ENCODE measurements at places on chromosomes 11 and 22.

DNA sequence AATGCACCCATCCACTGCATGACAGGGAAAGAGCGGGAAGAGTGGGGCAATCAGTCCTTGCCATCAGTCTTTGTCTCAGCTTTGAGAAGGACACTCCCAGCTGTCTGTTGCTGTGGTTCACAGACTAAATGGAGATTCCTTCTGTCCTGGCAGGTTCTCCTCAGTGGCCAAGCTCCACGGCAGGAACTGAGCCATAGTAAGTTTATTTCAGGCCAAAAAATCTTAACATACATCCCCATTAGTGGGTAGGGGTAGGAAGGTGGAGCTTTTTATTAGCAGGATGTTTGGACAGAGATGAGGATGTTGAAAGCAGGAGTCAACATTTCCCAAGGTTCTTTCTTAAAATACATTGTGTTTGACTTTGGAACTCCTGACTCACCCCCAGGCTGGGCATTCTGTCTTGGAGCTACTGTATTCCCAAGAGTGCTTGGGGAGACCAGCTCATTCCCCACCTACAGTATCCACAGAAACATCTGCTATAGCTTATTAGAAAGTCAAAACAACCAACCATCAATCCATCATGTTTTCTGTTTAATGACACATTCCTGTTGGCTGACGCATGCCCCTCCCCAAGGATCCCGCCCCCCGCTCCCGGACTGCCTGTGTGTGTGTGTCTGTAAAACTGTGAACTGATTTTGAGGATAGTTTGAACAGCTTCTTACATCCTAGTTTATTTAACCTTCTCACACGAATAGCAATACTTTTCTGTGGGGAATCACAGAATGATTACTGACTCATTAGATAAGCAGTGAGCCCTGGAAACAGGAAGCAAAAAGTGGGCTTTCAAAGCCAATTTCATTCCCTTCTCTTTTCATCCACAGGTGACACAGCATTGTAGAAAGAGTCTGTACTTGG lies 109.5 kb downstream of the CCDC81 start:
- DNase-seq = peak; percentile 99

DNA sequence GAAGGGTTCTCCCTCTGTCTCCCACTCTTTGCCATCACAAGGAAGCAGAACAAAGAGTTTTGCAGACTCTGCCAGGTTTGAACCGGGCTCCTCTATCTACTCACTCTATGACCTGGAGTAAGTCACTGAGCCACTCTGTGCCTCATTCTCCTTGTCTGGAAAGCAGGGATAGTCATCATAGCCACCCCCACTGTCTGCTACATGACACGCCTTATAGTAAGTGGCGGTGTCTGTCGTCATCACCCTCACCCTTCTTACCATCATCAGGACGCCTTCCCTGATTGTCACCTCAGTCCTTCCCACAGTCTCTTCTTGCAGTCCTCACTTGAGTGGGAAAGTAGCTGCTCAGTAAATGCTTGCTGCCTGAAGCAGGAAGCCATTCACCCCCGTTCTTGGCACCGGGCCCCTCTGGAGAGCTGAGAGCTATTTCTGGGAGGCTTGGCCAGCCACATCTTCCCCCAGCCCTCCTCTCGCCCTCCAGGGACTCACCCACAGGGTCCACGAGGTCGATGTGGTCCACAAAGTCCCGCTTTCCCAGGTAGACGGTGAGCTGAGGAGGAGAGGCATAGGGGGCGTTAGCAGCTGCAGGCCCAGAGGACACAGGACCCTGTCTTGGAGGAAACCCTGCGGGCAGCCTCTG lies 46.4 kb downstream of the TPBGL start:
- DNase-seq = no peak

GRCh38 chr22:22944268-22944985 lies 56.8 kb downstream of the IGLL5 start:
- DNase-seq = no peak

DNA sequence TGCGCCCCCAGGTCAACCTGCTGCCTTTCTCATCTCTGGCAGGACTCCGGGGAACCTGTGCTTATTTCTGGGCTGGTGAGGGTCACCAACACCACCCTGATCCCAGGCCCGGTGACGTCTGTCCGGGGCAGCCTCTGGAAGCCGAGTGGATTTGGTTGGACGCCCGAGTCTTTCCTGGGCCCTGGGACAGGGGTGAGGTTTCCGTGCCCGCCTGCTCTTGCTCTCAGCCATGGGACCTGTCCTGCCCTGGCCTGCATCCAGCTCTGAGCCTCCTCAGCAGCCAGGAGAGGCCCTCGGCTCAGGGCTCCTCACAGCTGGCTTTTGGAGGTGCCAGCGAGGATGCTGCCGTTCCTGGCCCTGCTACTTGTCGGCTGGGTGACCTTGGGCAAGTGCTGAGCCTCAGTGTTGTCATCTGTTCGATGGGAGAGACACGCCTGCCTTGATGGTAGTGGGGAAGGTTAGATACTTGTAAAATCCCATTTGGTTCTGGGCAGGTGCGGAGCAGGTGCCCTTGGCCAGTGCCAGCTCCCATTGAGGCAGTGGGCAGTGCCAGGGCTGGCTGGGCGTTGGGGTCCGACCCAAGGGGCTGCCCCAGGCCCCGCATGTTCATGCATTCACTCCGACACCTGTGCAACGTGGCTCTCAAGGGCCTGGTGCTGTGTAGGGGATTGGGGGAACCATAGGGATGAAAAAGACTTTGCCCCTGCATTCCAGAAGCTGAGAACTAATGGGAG lies 58.9 kb upstream of the THY1 start:
- no peak for DNase-seq

- DNase-seq = peak; percentile 42
Measured at GRCh38 chr11:68212421-68213134, 518 bp downstream of the KMT5B start.

DNA sequence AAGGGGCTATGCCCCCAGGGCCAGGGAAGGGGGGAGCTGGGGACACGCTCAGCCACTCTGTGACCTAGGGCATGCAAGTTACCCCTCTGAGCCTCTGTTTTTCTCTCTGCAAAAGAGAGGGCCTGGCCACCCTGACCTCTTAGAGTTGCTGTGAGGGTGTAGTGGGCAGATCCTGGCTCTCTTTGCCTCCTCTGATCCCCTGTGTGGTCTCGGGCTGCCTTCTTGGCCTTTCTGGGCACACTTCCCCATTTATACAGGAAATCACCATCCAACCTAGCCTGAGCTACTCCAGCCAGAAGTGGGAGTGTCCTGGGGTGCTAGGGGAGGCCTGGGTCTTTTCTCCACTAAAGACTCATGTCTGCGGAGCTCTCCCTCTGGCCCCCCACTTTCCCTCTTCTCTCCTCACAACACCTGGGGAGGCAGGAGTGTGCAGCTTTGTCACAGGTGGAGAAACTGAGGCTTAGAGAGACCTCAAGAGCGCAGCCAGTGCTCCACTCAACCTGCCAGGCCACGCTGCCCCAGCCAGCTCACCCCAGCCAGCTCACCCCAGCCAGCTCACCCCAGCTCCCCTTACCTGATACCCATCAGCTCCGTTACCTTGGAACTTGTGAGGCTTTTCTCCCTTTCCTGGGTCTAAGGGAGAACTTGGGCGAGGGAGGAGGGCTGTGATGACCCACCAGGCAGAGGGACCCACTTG lies 1.4 kb downstream of the AIFM3 start:
- DNase-seq = no peak

- DNase-seq = no peak
Measured at GRCh38 chr11:11217289-11217928, 135.6 kb downstream of the CSNK2A3 start.

DNA sequence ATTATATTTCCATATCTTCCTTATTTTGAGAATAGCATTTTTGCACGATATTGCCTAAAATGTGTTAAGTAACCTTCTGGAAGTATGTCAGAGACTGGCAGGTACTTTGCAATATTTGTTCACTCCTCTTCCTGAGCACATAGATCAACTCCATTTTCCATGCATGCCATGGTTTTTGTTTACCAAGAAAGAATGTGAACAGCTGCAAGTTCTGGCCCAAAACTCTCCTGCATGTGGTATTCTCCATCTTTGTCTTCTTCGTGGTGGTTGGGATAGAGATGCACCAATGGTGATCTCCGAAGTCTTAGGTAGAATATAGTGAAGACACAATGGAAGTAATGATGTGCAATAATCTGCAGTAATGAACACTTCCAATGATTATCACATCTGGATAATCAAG lies 2241.0 kb upstream of the RAG2 start:
- DNase-seq = no peak

DNA sequence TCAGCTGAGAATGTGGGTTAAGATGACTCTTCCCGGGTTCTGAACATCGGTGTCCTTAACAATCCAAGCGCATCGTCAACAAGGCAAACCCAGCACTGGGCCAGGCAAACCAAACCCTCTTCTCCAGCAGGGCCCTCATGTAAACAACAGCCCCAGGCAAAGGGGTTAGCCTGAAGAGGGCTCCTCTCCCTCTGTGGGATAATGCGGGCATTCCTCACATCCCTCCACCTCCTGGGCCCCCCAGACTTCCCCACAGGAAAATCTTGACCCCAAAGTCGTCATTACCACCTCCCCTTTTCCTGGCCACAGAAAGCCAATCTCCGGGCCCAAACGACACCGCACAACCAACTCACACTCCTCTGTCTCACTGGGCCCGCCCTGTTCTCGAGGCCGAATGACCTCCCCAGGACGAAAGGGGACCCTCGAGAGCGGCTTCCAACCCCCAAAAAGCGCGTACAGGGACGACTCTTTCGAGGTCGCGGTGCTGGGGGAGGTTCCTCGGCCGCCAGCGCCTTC lies 566 bp downstream of the DDB1 start:
- peak; percentile 15 for DNase-seq

- DNase-seq = no peak
Measured at GRCh38 chr11:95152876-95153856, 63.5 kb downstream of the ENDOD1 start.

DNA sequence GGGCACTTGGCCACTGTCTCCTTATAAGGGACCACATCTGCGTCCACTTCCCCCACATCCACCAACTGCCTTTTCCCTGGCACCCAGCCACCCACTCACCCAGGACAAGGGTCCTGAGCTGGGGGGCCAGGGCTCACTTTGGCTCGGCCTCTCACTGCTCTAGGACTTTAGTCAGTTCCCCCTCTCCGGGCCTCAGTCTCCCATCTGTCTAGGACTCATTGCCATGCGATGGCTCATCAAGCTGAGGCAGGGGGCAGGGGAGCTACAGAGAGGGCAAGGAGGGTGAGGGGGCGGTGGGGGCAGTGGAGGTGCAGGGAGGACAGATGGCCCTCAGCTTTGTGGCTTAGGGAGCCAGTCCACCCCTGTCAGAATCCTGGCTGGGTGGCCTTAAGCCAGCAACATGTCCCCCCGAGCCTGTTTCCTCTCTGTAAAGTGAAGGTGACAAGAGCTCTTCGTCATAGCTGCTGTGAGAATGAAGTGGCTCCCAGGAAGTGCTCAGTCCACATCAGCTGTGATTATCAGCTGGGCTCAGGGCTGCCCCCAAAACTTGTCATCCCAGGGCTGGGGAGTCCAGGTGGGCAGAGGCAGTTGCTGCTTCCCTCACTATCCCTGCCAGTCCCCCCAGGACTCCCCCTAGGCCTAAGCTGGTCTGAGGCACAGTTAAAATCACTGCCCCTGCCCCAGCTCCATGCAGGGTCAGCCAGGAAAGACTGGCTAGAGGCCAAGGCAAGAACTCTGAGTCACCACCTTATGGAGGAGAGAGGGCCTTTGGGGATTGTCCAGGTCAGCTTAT lies 14.9 kb downstream of the RAC2 start:
- peak; percentile 54 for DNase-seq

DNA sequence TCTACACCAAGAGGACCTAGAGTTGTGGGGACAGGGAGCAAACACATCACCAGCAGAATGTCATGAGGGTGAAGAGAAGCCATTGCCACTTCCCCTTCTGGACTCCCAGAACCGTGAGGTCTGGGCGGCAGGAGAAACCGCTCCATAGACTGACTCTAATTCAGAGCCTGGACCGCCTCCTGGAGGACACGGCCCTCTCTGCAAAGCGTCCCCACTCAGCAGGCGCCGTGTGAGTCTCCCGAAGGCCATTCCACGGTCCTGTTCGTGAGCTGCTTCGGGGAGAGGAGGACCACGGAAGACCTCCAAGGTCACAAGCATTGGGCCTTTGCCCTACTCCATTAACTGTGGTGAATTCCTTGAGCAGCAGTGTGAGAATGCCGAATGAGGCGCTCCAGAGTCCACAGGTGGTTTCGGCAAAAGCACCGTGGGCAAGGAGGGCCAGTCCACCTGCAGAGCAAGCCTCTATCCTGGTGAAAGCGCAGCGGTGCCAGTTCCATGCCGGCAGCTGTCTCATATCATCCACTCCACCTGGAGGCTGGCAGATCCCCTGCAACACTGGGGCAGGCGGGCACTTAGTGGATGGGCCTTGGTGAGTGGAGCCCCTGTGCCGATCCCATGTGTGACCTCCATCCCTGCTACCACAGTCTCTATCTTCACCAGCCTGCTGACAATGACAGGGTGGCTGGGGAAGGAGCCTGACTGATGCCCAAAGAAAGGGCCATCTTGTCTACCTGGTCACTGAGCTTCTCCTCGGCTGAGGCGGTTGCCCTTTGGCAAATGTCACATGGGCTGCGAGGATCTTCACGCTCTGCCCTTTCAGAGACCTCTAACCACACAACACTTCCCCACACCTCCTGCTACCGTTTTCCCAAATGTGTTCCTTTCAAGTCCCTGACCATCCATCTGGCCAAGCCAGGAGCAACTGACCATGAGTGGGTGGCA lies 7.5 kb downstream of the C11orf21 start:
- DNase-seq = no peak

Measured in kidney glomerular epithelial cell (primary cell).